Foreskin melanocyte (primary cell): ENCODE measurements at places on chromosomes 12 and 14.

DNA sequence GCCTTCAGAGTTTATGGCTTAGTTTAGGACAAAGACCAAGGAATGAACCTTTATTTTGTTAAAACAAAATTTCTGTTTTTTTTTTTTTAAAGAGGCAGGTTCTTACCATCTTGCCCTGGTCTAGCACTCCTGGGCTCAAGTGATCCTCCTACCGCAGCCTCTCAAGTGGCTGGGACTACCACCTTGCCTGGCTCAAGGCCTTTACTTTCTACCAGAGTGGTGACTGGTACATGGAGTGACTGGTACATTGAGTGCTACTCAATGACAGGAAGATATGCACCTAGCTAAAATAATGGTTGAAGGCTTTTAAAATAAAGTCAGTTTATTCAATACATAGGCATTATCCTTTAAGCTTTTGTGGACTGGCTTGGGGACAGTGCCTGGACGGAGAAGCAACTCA, 32.6 kb downstream of the PRICKLE1 start:
- DNase-seq, result no peak

DNA sequence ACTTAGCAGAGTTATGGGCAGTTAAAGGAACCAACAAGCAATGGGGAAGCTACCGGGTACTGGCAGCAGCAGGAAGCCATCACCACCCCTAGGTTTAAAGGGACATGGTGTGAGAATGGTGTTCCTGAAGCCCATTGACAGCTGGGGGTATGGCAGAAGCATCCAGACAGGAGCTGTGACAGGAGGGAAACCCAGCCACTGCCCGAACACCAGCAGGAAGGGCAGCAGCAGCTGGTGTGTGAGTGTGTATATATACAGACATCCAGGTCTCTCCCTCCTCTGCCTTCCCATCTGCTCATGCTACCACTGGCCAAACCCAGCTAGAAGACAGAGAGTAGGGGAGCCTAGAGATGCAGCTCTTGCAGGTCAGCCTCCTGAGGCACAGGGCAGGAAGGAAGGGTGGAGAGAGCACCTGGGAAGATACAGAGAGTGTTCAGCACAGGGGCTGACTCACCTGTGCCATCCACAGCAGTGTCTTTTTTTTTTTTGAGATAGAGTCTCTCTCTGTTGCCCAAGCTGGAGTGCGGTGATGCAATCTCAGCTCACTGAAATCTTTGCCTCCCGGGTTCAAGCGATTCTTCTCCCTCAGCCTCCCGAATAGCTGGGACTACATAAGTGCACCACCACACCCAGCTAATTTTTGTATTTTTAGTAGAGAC, 9.2 kb upstream of the ADCK1 start:
- no peak for DNase-seq

- DNase-seq, result no peak
Observed at GRCh38 chr12:31019976-31020375, 53.7 kb upstream of the DDX11 start.

GRCh38 chr12:42432517-42433140, 106.7 kb downstream of the PPHLN1 start:
- DNase-seq, result no peak

- no peak for DNase-seq
Observed at GRCh38 chr14:94111276-94112095, 950 bp downstream of the IFI27 start.

DNA sequence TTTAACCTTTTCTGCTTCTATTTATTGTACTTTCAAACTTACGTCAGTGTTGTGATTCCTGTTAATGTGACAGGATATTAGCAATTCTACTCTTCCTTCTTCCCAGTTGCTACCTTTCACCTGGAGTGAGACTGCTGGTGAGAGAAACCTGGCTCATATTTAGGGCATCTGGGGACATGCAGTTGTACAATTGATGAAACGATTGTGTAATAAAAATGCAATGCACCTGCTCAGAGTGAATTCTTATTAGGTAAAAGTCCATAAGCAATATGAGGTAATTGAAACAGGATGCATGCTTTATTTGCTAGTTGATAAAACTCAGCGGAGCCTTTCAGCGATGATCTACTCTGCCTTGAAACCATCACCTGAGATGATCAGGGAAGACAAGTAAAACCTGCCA, 116.1 kb upstream of the FBXO33 start:
- no peak for DNase-seq

- no peak for DNase-seq
Observed at GRCh38 chr14:70708717-70709570, 67.2 kb downstream of the TTC9 start.

- DNase-seq, result no peak
Observed at GRCh38 chr14:22313172-22313801, 275.7 kb downstream of the DAD1 start.

- peak; percentile 68 for DNase-seq
Observed at GRCh38 chr14:65210118-65210821, 108.0 kb upstream of the MAX start.

- DNase-seq, result peak; percentile 31
Observed at GRCh38 chr12:28793581-28794151, 355.4 kb upstream of the FAR2 start.

DNA sequence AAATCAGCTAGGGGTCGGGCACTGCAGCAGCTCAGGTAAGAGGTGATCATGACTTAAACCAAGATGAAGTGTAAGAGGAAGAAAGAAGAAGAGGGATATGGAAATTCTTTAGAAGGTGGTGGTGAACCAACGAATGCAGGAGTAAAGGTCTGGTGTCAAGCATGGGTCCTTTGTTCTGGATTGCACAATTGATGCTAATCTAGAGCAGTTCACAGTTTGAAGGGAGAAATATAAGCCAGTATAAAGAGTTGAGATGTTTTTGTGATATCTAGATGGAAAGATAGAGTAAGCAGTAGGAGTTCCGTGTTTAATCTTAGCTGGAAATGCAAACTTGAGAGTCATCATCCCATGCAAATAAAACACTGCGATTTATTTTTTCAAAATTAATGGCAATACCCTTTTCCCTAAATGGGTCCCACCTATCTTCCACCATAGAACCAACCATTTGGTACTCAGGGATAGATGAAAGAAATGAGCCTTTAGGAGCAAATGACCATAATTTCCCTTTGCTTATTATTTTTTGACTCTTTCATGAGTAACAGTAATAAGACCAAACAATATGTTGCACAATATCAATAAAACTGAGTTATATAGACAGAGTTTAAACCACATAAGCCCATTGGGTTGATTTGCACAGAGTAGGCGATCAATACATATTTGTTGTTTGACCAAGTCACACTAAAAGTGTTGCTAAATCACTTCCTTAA, 15.0 kb upstream of the MGP start:
- no peak for DNase-seq

GRCh38 chr12:64585104-64585503, 25.2 kb upstream of the RASSF3 start:
- no peak for DNase-seq

DNA sequence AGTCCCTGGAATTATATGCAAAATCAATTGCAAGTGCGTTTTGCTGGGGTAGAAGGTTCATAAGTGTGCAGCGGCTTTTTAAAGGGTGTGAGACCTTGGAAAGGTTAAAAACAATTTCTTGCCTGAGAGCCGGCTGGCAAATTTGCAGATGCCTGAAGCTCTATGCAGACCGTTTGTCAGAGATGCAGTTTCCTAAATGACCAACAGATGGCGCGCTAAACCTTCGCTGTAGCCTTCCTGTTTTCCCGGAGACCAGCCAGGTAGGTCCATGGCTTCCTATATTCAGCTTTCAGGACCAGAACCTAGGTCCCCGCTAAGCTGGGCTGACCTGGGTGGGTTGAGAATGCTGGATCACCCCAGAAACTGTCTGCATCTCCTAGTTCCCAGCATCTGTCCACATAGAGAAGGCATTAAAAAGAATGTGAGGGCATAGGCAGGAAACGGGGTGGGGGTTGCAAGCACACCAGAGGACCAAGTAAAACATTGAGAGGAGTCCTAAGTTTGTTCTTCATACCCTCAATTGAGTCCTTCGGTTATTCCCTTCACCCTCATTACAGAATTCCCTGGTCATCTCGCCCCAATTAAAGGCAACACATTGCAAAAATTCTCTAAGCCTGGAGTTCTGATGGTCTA, 5.7 kb upstream of the NOS1 start:
- peak; percentile 36 for DNase-seq

GRCh38 chr12:96164951-96165811, 29.0 kb upstream of the ELK3 start:
- no peak for DNase-seq

- DNase-seq, result no peak
Observed at GRCh38 chr14:32074887-32075572, 2.1 kb upstream of the ARHGAP5 start.

GRCh38 chr12:88763536-88764100, 183.3 kb upstream of the KITLG start:
- DNase-seq, result no peak

DNA sequence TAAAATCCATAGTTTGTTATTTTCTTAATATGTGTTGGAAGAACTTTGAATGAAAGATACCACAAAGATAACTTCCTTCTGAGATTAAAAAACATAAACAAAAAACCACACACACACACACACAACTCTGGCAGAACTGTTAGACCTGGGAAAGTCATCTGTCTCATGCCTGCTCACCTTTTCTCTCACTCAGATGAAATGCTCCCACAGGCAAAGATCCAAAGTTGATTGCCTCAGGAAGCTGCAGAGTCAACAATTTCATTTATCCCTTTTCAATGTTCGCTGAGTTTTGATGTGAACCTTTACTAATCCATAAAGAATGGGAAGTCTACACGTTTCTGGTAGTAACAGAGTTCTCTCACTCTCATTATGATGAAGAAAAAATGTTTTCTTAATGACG, 112.0 kb downstream of the DENND5B start:
- no peak for DNase-seq

DNA sequence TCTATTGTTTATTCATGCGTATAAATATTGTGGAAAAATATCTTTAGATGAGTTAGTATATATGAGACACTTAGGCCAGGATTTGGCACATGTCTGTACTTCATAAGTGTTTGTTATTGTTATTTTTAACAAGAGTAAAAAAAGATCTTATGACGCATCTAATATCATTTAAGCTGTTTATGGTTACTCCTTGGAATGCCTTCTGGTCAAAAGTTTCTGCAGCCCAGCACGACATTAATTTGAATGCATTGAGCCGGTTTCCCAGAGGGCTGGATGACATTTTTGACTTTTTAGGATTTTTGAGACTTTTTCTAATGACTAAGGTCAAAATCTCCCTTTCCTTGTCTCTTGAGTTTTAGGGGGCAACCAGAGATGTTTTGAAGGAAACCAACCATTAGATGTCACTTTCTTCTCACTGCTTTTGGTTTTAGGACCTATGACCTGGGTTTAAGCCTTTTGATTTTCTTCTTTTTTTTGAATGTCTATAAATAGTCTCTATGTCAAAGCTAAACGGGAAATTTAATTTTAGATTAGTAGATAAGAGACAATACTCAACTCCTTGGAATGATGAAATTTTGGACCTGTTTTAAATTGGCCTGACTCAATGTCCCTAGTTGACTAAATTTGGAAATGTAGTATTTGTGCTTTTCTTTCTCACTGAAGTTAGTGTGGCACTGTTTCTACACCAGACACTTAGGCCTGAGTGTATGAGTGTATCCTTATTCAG, 215.5 kb downstream of the AEBP2 start:
- DNase-seq, result no peak

DNA sequence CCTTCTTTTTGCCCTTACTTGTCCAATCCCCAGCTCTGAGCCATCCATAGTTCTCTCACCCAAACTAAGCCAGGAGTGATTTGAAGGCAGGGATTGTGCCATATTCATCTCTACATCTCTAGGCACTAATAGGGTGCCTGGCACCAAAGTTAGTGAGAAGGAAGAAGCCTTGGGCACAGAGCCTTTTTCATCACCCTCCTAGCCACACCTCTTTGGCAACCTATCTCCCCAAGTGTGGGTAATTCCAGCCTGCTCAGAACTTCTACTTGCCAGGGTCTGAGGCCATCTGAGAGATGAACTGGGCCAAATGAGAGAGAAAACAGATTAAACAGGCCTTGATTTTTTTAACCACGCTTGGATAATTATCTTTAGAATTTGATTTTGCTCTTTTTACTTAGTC, 61.3 kb downstream of the PHLDA1 start:
- DNase-seq, result no peak

DNA sequence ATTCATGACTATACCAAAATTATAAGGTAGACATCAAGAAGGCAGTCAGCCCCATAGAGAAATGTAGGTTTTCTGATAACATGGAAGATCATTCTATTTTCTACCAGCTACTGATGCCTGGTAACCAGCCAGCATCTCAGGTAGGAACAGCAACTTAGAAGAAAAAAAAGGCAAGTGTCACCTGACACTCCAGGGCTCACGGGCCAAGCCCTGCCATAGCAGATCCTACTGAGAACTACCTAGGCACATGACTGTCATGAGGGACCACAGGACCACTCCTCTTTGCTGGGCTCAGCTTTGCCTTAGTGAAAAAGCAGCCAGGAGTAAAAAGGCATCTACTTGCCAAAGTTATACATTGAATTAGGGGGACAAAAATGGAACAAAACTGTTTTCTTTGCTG, 33.4 kb downstream of the CORO1C start:
- no peak for DNase-seq
